ENCODE measurements at places on chromosomes 13 and 19.

- DNase-seq, result no peak
Measured at GRCh38 chr13:102707467-102707866, 12.6 kb upstream of the METTL21C start.

- no peak for DNase-seq
Measured at GRCh38 chr19:7475665-7476064, 13.2 kb downstream of the PEX11G start.

DNA sequence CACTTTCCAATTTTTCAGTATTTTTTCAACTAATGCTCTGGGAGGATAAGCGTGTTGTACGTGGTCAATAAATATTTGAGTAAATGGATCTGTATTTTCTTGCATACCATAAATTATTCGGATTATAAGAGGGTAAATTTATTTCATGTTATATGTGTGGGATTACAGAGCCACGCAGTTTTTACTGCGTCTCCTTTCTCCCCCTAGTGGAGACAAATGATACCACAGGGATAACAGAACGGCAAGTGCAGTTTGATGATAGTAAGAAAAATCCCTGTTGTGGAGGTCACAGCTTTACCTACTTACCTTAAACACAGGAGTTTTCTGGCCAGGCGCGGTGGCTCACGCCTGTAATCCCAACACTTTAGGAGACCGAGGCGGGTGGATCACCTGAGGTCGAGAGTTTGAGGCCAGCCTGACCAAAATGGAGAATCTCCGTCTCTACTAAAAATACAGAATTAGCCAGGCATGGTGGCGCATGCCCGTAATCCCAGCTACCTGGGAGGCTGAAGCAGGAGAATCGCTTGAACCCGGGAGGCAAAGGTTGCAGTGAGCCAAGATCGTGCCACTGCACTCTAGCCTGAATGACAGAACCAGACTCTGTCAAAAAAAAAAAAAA is 16.8 kb downstream of the MBD3L2B start:
- DNase-seq, result no peak

DNA sequence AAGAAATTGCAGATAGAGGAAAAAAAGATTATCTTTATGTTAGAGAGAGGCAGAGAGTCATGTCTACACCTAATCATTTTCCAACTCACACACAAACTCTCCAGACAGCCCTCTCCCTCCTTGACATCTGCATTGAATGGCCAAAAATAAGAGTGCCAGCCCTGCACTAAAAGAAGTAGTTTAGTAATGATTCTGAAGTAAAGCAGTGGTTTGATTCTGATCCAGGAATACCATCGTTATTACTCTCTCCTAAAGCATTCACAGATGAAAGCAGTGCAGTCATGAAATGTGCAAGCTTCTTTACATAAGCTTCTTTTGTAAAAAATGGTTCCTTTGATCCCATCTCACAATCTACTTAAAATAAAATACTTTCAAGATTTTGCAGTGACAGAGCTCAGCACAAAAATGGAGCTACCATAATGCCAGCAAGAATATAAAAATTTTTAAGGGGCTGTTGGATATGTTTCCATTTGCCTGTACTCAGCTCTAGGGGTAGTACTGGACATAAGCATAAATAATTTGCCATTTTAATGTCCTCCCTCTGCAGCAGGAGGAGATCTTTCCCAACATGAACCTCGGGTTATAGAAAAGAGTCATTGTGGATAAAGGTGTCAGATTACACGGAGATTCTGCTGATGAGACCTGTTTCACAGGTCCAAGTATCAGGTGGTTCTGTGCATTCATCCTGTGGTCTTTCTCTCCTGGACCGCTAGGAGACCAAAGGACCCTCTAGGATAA is 406.3 kb downstream of the DCT start:
- no peak for DNase-seq

DNA sequence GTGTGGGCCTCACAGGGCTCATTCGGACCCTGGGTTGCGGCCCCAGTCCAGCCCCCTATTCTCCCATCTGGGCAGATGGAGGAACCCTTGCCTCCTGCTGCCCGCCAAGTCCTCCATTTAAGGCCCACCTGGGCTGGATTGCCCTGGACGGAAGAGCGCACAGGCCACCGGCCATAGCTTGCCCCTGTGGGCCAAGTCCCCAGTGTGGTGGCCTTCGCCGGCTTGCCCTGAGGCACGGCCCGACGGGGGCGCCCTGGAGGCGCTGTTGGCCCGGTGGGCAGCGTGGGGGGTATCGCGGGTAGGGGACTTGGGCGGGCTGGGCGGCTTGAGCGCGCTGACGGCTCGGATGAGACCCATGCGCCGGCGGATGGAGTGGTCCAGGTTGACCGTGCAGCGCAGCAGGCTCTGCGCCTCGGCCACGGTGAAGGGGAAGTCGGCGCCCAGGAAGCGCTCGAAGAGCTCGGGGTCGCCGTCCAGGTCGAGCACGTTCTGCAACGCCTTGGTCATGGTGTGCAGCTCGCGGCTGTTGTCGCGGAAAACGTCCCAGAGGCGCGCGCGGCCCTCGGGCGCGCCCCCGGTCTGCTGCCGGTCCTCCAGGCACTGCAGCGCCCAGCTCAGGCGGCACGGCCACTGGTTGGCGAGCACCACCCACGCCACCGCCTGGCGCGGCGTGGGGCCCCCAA is 8.8 kb downstream of the NKPD1 start:
- DNase-seq, result no peak

GRCh38 chr13:88958821-88959220 is 1287.7 kb downstream of the SLITRK5 start:
- DNase-seq, result no peak

DNA sequence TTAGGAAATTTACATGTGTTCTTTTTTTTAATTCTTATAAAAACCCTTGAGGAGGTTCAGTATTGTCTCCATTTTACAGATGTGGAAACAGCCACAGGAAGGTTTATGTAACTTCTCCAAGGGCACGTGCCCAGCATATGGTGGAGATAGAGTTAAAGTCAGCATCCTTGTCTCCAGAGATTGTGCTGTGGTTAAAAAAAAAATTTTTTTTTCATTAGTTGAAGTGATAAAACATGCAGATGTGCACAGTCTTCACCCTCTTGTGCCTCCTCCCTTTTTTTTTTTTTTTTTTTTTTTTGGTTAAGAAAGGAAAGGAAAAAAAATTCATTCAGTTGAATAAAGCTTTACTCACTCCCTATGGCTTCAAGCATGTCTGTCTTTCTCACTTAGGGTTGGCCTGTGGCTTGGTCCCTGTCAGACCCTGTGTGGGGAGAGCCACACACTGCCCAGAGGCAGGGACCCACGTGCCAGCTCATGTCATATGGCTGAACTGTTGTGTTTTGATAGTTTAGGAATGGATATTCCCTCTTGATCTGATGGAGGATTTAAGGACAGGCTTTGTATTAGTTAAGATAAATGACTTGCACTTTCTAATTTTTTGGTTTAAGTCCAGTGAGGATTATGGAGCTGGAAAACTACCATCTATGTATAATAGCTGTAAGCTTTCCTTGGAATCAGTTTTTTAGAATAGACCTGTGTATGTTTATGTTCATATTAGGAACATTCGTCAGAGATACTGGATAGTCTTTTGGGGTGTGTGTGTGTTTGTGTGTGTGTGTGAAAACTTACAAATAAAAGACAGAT is 19.3 kb downstream of the RNASEH2B start:
- DNase-seq, result no peak

DNA sequence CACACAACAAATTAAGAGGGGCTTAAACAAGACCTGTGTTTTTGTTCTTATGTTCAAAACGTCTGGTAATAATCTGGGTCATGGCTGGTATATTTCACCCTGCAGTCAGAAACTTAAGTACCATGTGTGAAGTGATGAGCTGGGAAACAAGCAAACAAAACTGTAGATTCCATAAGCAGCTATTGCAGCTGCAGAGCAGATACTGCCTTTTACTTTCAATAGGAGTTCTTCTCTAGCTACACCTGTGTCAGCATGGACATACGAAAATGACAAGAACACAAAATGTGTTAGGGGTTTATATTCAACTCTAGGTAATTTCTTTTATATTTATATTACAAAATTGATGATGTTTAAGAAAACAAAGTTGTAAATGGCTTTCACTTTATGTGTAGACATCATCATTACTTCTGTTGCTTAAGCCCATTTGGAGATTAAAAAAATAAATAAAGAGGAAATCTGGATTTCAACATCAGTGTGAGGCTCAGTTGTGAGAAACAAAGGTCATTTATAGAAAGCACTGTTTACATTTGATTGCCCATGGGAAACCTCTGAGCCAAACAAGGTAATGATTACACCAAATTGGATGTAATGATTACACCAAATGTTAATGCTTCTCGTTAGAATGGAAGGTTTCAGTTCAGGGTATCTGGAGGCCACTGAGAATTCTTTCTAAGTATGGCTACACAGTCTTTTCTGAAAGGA is 451.0 kb upstream of the SLC10A2 start:
- no peak for DNase-seq

GRCh38 chr13:20610006-20610405 is 43.0 kb downstream of the IFT88 start:
- no peak for DNase-seq

GRCh38 chr13:44912278-44913016 is 76.8 kb downstream of the NUFIP1 start:
- DNase-seq, result no peak

DNA sequence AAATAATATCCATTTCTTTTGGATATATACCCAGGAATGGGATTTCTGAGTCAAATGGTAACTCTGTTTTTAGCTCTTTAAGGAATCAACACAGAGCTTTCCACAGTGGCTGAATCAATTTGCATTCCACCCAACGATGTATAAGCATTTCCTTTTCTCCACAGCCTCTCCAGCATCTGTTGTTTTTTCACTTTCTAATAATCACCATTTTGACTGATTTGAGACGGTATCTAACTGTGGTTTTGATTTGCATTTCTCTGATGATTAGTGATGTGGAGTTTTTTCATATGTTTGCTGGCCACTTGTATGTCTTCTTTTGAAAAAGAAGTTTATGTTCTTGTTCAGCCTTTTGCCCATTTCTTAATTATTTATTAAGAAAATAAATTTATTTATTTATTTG is 352.2 kb upstream of the OBI1 start:
- DNase-seq, result no peak

- DNase-seq, result no peak
Measured at GRCh38 chr13:96728463-96728862, 265.8 kb downstream of the OXGR1 start.

DNA sequence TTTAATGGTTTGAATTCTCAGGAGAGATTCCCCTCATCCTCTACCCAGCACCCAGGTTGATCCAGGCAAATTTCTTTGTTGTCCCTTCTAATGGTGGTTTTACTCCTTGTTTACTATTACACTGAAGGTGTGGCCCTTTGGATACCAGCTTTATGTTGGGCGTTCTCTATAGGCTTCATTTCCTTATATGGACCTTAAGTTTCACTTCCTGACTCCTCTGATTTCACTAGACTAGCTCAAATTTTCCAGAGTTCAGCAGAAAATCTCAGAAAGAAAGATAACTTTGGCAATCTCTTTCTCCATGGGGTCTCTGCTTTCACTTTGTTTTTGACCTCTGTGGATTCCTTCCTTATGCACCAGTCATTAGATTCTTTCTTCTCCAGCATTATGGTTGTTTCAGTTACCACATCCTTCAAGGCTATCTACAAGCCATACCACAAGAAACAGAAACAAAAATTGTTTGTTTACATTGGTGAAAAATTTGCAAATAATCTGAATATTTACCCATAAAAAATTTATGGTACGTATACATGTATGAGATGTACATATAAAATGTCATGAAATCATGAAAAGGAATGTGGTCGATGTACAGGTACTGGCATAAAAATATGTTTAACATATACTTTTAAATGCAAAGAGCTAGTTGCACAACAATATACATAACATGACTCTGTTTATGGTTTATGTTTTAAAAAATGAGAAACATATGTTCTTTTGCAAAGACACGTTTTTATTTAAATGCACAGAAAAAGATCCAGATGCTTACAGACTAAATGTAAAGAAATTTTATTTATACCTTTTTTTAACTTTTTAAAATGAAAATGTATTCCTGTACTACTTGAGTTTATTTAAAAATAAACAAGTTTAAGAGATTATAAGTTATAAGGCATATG is 212.6 kb downstream of the LACC1 start:
- DNase-seq, result no peak

GRCh38 chr19:2624537-2625091 is 77.9 kb downstream of the GNG7 start:
- DNase-seq, result no peak

GRCh38 chr19:54173951-54174834 is 1.2 kb upstream of the TMC4 start:
- DNase-seq, result no peak

- DNase-seq, result no peak
Measured at GRCh38 chr19:11814700-11815035, 595 bp downstream of the ZNF440 start.

DNA sequence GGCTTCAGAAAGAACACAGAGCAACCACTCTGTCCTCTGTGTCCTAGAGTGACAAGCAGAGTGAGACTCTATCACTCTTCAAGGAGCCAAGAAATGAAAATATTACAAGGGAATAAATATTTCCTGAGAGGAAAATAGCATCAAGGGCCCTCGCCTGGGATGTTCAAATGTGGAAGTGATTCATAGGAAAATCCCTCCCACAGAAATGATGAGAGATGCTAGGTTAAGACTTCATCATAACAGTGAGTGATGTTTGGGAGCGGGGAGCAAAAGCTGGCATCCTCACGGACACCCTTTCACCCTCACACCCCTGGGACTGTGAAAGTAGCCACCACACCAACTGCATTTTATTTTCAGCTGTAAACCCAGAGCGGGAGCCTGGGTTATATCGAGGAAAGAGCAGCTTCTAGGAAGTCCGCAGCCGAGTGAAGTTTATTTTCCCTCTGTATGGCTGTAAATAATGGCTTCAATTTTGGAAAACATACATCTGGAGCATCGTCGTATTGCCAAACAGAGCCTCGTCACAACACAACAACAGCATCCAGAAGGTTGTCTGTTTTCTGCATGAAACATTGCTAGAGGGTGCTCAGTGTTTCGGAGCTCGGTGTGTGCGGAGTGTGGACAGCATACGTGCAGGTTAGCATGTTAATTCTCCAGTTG is 54.8 kb downstream of the DLEU7 start:
- no peak for DNase-seq

GRCh38 chr13:49760558-49760957 is 31.9 kb downstream of the KPNA3 start:
- no peak for DNase-seq

GRCh38 chr19:55406826-55407549 is 600 bp downstream of the UBE2S start:
- peak; percentile 43 for DNase-seq

DNA sequence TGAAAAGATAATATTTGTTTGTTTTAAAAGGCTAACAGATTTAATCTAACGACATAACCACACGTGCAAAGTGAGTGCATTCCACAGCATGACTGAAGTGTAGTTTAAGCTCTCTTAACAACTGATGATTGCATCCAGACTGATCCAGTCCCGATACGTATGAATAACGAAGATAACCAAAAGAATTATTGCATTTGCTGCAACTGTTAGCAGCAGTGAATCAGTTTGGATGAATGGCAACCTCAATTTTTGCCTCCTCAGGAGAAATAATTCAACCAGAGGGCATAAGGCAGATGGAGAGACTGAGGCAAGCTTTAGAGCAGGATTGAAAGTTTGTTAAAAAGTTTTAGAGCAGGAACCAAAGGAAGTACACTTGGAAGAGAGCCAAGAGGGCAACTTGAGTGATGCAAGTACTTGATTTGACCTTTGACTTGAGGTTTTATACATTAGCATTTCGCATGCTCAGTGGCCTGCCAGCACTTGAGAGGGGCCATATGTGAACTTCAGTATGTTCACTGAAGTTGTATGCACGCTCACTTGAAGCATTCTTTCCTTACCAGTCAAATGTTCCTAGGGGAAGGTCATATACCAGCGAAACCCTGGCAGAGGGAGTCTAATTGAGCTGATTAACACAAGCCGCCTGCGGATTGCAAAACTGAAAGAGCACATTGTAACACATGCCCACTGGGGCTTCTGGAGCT is 835.0 kb upstream of the PCDH20 start:
- DNase-seq, result no peak

Measured in CD4-positive, alpha-beta T cell treated with Interferon alpha-2 for 1 hour (primary cell).